Activated T-cell treated with anti-CD3 and anti-CD28 coated beads, Interleukin-2, amount 50 U/mL, for 4 hours (primary cell): ENCODE measurements at places on chromosomes 13 and 19. TPM values are rescaled to one million over a fixed set of nuclear protein-coding genes. Genes with fewer than 3 reads are reported as not detected.

SYNGR4 gene
- total RNA-seq = not detected

ETV2 gene
- 1.2 TPM for total RNA-seq

SPC24 gene
- total RNA-seq = 7.6 TPM

C19orf47 gene
- total RNA-seq = 27.2 TPM

NOVA2 gene
- total RNA-seq = not detected

ZNF471 gene
- 0.33 TPM for total RNA-seq

ALOX5AP gene
- total RNA-seq = 5.7 TPM

CCDC61 gene
- 18.0 TPM for total RNA-seq

PRR20D gene
- not detected for total RNA-seq

MAST3 gene
- 10.7 TPM for total RNA-seq

ZNF682 gene
- total RNA-seq = 8.9 TPM

PSG6 gene
- total RNA-seq = not detected

TMEM238 gene
- 8.4 TPM for total RNA-seq

NLRP7 gene
- not detected for total RNA-seq
